ENCODE measurements at places on chromosomes 4 and X.
A peak's percentile ranks its signal among the peaks of the same experiment; 100 is the strongest.

GRCh38 chr4:123667496-123667895 is 270.9 kb downstream of the SPRY1 start:
- DNase-seq, result no peak

DNA sequence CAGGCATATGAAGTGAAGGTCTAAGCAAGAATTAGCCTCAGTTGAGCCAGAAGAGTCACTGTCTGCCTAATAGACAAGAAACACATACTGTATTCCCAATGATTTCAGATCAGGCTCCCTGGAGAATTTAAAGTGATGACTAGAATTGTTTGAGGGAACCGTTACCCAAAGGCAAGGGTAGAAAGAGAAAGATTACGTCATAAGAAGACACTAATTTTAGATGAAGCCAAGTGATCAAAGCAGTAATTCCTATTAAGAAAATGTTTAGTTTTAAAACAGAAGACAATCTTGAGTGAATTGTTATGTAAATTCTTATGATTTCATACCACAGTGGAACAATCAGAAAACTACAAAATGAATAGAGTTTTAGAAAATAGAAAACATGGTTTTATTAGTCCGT is 194.5 kb upstream of the ARSJ start:
- no peak for DNase-seq

GRCh38 chr4:91304292-91304691 is 999.5 kb upstream of the GRID2 start:
- no peak for DNase-seq

- DNase-seq, result no peak
These were observed 622.7 kb downstream of the RAB28 start for GRCh38 chr4:12861422-12861821.

DNA sequence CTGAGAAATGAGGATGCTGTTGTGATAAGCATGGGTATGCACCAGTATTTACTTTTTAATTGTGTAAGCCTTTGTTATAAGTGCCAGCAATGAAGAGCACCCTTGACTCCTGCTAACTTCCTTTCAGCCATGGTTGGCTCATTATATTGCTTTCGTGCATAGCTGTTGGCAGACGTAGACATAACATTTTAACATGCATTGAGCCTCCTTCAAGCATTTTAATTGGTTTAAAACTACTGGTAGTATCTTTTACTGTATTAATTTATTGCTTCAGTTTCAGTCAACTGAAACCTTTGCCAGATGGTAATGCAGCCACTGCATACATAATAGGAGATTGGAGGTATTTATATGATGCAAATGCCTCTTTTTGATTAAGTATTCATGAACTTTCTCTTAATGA is 1285.4 kb downstream of the PCDH18 start:
- DNase-seq, result peak; percentile 51

DNA sequence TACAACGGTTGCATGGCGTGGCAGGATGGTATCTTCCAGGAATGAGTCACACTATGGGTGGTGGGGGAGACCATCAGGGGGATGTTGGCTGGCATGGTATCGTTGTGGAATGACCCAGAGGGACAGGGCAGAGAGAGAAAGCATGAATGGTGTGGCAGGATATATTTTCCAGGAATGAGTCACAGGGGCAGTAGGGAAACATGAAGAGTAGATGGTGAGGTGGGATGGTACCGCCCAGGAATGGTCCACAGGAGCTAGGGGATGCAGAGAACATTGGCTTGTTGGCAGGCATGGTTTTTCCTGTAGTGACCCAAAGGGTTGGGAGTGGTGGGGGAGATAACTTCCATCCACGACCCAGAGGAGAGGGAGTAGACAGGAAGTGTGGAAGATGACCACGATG is 62.4 kb downstream of the MAOA start:
- DNase-seq, result no peak

GRCh38 chrX:103414561-103414960 is 38.2 kb downstream of the BEX3 start:
- no peak for DNase-seq

GRCh38 chr4:145956288-145956890 is 17.8 kb upstream of the ZNF827 start:
- peak; percentile 23 for DNase-seq

DNA sequence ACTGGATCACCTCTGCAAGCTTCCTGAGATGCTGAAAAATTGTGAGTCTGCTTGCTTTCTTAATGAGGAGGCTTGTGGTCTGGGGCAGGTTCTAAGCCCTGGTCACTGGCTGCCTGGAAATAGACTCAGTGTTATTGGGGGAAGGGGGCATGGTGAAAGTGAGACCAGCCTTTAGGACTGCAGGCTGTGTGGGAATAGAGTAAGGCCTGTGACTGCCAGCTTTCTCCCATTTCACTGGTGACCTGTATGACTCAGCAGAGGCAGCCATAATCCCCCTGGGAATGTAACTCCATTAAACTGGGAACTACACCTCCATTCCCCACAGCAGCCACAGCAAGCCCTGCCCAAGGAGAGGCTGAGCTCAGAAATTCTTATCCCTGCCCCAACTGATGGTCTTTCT is 55.9 kb upstream of the IL15 start:
- no peak for DNase-seq

- DNase-seq, result no peak
These were observed 27.3 kb downstream of the ZNF182 start for GRCh38 chrX:47976254-47977151.

DNA sequence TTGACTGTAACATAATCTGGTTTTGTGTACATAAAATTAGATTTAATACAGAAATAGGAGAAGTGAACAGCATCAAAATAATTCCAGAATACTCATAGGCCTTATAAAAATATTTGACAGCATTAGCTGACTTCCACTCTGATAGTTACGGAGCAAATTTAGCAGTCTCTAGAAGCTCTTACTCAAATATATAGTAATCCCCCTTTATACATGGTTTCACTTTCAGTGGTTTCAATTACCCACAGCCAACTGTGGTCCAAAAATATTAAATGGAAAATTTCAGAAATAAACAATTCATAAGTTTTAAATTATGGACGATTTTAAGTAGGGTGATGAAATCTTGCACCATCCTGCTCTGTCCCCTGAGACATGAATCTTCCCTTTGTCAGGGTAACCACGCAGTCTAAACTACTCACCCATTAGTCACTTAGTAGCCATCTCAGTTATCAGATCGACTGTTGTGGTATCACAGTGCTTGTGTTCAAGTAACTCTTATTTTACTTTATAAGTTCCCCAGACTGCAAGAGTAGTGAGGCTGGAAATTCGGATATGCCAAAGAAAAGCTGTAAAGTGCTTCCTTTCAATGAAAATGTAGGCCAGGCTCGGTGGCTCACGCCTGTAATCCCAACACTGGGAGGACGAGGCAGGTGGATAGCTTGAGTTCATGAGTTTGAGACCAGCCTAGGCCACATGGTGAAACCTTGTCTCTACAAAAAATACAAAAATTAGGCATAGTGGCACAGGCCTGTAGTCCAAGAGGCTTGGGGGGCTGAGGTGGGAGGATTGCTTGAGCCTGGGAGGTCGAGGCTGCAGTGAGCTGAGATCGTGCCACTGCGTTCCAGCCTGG is 17.2 kb upstream of the RTL9 start:
- DNase-seq, result no peak

GRCh38 chrX:23403849-23404248 is 69.2 kb downstream of the PTCHD1 start:
- DNase-seq, result peak; percentile 0

GRCh38 chr4:25852103-25852502 is 10.7 kb downstream of the SEL1L3 start:
- no peak for DNase-seq

DNA sequence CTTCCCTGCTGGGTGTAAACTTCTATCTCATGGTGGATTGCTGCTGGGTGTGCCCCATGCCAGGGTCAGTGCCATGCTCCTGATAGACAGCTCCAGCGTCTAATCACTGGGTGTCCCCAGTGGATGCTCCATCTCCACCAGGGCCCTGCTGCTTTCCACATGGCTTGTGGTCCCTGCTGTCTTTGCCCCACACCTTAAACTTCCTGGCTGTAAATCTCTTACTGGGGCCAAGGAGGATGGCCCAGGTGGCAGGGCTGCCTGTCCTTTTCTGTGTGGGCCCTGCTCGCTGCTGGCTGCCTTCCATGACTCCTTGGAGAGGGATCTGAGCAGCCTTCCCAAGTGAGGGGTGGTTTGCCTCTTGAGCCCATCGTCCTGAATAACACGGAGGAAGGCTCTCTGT is 51.8 kb downstream of the RGS12 start:
- DNase-seq, result no peak

DNA sequence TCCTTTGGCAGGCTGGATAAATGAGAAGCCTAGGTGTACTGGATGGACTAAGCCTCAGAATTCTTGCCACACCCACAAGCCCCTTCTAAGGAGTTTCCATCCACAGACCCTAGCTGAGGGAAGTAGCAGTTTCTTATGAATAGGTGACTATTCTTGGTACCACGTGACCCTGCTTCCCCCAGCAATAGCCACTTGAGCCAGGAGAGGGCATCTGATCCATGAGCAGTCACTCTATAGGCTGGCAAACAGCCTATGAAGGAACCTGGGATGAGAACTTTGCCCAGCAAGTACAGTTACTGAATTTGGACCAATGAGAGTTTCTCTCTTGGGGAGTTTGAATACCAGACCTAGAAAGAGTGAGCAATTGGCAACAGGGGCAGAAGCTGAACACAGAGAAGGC is 84.0 kb downstream of the RTL9 start:
- DNase-seq, result no peak

GRCh38 chrX:153944140-153944799 is at the start of gene RENBP:
RENBP (minus strand) TSS chrX:153944643; CDS start chrX:153944610, 33 bp downstream.
- DNase-seq, result no peak

- DNase-seq, result peak; percentile 89
These were observed 777 bp upstream of the EOLA2 start for GRCh38 chrX:149938881-149939654.

DNA sequence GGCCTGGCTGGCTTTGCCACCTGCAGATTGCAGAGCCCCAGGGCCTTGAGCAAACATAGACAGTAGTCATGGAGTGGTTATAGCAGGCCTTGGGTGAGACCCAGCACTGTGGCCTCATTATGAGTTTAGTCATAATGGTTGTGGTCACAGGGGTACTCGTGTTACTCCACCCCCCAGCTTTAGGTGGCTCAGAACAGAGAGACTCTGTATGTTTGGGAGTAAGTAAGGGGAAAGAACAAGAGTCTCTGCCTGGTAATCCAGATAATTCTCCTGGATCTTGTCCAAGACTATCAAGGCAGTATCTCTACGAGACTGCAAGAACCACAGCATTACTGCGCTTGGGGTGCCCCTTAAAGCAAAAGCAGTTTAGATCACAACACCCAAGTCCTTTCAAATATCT is 62.3 kb upstream of the SCRG1 start:
- DNase-seq, result no peak

DNA sequence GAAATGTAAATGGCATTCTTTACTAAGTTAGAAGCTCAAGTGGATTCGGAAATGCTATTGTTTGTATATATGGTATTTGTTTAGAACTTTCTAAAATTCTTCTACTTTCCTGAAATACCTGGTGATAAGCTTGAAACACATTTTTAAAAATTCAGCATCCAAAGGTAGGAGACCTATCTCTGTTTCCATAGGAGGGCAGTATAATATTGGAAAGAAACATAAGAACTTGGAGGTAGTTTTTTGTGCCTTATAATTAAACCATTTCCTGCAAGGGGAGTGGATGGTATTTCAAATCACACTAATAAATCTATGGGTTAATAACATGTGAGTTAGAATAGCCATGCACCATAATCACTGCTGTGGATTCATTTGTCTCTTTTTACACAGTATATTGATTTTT is 217.4 kb upstream of the AADAT start:
- no peak for DNase-seq

GRCh38 chr4:11133868-11134267 is 294.8 kb downstream of the HS3ST1 start:
- no peak for DNase-seq

GRCh38 chr4:165757451-165757850 is 115.6 kb upstream of the TLL1 start:
- no peak for DNase-seq

- DNase-seq, result no peak
These were observed 36.4 kb upstream of the MAMLD1 start for GRCh38 chrX:150326541-150327247.

DNA sequence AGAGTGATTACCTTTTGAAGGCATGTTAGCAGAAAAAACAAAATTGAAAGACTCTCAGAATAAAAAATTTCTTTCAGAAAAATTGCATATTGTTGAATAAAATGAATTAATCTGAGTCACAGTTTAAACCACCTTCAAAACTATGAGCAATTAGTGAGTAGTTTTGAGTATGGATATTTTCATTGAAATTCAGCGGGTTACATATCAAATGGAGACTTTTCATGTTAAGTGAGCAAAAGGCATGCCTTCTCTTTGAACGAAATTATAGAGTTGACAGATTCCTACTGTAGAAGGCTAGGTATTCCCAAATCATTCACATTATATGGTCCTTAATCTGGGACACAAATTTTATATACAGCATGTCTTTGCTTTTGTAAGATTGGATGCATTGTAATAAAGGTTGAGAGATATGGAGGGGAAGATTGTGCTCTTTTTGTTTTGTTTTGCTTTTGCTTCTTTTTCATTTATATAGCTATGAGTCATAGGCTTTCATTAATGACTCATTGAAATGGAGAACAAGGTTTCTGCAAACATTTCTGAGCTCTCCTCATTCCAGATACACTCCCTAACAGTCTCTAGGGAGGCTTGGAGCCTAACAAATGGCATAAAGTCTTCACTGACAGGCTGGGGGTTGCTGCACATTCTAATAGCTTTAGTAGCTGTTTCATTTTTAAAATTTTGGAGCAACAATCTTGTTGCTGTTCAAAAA is 21.6 kb downstream of the PCDH18 start:
- no peak for DNase-seq

Data from NCI-H1694 treated with DMSO at 0.1 percent for 48 hours (cell line).